ENCODE measurements at places on chromosomes 3 and 15.

DNA sequence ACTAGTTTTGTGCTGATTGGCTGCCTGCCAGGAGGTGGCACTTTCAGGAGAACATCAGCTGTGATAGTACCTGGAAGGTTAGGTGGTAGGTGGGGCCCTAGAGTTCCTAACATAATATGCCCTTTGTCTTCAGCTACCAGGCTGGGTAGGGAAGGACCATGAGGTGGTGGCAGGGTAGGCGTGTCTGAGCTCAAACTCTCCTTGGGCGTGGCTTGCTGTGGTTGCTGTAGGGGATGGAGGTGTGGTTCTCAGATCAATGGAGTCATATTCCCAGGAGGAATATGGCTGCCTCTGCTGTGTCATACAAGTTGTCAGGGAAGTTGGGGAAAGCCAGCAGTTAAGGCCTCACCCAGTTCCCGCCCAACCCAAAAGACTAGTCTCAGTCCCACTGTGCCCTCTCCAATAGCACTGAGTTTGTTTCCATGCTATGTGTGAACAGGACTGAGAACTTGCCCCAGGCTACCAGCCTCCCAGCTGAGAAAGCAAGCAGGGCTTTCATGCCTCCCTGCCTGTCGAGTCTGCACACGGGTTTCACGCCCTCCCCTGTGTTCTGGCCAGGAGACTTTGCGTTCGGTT lies 107.7 kb downstream of the CHCHD4 start:
- no peak for DNase-seq

DNA sequence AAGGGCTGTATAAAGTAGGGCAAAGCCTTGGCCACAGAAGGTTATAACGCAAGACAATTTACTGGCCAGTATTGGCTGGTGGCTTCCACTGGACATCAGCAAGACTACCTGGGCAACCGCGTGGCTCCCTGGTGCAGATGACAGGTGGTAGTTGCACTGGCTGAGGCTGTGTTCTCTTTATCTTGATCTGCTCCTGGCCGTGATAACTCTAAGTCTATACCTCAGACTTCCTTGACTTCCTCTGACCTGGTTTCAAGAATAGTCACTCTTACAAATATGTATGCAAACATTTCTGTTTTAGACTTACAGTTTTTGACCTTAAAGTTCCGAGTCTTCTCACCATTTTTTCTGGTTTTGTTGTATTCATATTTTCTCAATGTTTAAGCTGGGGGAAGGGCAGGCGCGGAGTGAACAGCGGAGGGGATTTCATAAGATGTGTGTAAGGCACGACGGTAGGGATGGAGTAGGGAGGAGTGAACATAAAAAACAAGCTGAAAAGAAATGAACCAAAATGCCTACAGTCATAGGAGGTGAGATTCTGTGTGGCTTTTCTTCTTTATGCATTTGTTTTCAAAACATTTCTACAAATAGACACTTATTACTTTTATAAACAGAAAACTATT lies 15.2 kb upstream of the TMEM212 start:
- DNase-seq: no peak

GRCh38 chr3:24853685-24854490 lies 359.2 kb upstream of the THRB start:
- DNase-seq: no peak

GRCh38 chr3:12229146-12229851 lies 59.6 kb upstream of the PPARG start:
- DNase-seq: no peak

- DNase-seq: no peak
Observed at GRCh38 chr15:49301562-49301961, 121.5 kb upstream of the FGF7 start.

GRCh38 chr15:41331281-41331680 lies 1.1 kb downstream of the OIP5 start:
- DNase-seq: no peak

DNA sequence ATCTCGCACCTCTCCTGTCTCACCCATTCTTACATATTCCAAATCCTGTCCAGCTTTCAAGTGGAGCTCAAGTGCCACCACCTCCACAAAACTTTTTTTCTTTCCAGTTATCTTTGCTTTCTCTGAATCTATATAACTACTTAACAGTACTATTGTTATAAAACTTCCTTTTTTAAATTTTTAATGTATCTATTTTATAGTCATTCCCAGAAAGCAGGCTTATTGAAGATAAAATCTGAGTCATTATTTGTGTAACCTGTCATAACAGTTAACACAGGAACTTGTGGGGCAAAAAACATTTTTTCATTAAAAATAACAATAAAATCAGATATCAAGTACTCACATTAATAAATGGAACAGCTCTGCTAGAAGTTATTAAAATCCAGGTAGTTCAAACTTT lies 73.3 kb upstream of the ALCAM start:
- DNase-seq: no peak

DNA sequence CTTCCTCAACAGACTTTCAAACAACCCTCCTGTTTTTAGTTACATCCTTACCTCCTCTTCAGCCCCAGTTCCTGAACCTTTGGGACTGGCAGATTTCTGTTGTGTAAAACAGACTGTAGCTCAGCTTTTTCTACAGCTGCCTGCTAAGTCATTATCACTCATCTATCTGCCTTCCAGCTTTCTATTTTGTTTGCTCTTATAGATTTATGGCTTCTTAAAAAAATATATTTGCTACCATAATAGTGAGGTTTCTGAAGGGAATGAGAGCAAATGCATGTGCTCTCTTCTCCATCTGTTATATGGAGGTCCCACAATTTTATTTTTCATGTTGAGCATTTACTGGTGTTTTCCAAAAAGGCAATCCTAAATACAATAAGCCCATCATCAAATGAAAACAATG lies 18.2 kb upstream of the GJD2 start:
- no peak for DNase-seq

DNA sequence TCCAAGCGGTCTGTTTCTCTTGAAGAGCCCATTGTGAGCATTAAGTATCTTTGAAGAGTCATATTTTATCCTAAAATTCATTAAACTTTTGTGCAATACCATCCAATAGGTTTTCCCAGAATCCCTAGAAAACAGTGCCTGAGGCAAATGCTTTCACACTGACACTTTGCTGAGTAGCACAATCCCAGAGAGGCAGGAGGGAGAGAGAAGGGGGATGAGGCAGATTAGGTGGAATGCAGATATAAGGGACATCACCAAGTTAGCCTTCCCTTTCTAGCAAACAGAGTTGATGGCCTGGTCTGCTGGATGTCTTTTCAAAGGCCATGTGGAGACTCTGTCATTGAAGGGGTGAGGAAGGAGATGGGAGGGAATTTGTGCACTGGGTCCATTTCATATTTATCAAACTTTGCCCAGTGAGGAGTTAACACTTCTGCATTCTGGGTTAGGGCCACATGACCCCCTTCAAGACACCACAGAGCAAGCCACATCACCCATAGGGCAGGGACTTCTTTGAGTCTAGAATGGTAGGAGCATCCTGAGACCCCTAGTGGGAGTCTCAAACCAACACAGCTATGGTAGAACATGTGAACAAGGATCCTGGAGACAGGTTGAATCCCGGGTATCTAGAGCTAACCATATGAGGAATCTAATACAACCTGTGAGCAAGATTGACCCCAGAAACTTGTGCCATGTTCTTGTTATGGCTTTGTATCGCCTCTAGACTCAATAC lies 32.0 kb upstream of the SEMA6D start:
- DNase-seq: no peak

DNA sequence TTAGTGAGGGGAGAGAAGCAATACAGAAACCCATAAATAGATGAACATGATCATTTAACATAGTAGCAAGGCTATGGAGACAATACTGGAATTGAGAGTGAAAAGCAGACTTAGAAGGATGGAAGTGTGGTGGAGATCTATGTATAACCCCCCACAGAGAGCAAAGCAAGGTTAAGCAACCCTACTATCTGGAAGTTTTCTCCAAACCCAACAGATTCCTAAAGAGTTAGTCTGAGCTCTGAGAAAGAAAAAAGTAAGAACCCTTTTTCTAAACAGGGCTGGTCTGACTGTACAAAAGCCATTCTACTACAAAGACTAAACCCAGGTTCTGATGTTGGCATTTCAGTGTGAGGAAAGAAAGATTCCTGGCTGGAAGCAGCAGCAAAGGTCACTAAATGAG lies 153.2 kb downstream of the WNT5A start:
- no peak for DNase-seq

- no peak for DNase-seq
Observed at GRCh38 chr3:130546920-130547679, 30.1 kb downstream of the COL6A6 start.

- no peak for DNase-seq
Observed at GRCh38 chr3:138594935-138595610, 1.0 kb upstream of the CEP70 start.

GRCh38 chr3:72368331-72368975 lies 479.8 kb downstream of the SHQ1 start:
- no peak for DNase-seq

- no peak for DNase-seq
Observed at GRCh38 chr3:8482960-8483665, 18.5 kb upstream of the LMCD1 start.

DNA sequence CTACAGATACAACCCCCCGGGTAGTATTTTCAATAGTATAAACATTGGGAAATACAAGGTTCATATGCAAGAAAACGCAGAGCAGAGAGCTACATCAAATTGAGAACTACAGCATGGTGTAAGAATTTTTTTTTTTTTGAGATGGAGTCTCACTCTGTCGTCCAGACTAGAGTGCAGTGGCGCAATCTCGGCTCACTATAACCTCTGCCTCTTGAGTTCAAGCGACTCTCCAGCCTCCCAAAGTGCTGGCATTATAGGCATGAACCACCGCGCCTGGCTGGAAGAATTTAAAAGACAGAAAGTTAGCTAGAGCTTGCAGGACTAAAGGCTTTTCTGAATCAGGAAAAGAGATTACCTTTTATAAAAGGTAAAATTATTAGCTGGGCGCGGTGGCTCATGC lies 42.0 kb downstream of the PIGB start:
- DNase-seq: no peak

DNA sequence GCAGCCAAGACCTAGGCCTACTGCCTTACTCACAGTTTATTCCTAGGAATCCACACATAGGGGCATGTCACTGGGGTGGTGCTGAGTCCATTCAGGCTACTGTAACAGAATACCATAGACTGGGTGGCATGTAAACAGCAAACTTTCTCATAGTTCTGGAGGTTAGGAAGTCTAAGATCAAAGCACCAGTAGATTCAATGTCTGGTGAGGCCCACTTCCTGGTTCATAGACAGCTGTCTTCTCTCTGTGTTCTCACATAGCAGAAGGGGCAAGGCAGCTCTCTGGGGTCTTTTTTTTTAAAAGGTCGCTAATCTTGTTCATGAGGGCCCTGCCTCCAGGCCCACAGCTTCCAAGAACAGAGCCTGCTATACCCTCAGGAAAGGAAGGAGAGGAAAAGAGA lies 113.9 kb upstream of the MANF start:
- DNase-seq: no peak
